Left renal cortex interstitium (tissue), 4 donors: ENCODE measurements at places on chromosomes 13 and 19. TPM values are rescaled to one million over a fixed set of nuclear protein-coding genes. Genes with fewer than 3 reads are reported as not detected.

DNA sequence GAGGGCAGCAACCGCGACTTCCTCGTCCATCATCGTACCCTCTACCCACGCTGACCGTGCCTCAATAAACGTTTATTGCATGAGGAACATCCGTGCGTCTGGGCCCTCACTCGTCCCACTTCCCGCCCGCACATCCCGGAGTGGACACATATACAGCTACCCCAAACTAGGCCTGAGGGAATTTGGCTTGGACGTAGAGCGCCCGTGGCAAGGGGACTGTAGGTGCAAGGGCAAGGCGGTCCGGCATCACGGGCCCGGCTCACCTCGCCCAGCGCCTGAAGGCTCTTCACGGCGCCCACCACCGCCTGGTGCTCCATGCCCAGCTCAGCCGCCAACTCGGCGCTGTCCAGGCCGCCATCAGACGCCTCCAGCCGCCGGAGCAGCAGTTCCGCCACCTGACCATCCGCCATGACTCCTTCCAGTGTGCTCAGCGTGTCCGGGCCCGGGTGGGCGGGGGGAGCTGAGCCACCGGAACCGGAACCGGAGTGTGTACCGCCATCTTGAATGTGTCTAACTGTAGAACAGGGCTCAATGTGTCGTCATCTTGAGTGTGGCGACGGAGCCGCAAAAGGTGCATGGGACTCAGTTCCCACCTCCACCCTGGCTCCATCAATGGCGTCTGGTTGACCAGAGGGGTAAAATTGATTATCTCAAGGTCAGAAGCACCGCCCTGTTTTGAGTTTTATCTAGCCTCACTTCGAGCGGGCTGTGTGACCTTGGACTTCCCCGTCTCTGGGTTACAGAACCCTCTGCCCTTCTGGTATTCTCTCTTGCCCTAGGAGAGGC is at the start of gene FARSA:
TSS of gene FARSA (minus strand) at position 425 of the 786 bp plus-strand sequence. CDS start at position 410, 15 bp downstream.
- DNase-seq = no peak

Gene CEACAM16
- polyA plus RNA-seq = not detected

DNA sequence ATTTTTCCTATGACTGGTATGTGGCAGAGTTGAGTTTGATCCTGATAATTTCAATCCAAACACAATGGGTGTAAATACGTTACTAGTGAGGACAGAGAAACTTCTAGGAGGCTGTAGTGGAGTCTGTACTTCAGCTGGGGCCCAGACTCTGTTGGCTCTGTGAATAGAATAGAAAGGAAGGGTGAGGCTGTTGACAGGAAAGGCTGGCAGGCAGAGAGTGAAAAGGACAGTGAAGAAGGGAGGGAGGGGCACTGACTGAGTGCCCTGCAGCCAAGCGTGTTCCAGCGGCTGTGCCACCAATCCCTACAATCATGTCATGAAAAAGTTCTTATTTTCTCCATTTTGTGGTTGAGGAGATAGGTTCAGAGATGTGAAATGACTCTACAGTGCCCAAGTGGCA is 80.5 kb downstream of the MBNL2 start:
- no peak for DNase-seq

- no peak for DNase-seq
Observed at GRCh38 chr13:28539625-28540286, 44.8 kb upstream of the FLT1 start.

- DNase-seq = no peak
Observed at GRCh38 chr19:40703029-40703755, 12.7 kb upstream of the NUMBL start.

Gene TEAD2
- polyA plus RNA-seq = 97.3 TPM

Gene CGB3
- polyA plus RNA-seq = 0.16 TPM

Gene MIER2
- polyA plus RNA-seq = 33.9 TPM

DNA sequence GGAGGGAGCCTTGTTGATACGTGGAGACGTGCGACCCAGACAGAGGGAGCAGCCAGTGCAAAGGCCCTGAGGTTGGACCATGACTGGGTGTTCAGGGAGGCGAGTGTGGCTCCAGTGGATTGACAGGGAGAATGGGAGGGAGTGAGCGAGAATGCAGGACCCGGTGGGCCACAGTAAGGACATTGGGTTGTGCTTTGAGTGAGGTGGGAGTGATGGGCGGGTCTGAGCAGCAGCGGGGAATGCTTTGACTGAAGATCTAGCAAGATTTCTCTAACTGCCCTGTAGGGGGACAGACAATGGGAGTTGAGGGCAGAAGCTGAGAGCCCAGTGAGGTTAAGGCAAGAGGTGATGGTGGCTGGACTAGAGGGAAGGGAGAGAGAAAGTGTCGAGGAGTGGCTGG is 7.7 kb upstream of the NANOS2 start:
- no peak for DNase-seq

DNA sequence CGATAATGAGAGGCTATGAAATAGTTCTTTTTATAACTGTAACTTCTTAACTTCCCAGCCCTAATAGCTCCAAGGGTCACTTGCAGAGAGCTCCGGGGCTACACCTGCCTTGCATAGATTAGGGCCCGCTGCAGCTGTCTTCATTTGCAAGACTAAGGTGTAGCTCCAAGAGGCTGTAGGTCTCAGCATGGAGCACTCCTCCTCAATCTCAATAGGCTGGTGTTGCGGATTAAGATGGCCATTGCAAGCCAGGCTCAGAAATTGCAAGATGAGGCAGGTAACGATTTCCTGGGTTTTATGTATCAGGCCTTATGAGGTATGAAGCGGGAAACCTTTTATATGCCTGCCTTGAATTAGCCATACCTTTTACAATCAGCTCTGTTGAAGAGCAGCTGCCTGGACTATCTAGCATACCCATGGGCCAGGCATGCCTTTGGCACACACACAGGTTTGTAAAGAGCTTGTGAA is 185.7 kb downstream of the TM9SF2 start:
- DNase-seq = no peak

Gene ACP7
- polyA plus RNA-seq = 0.13 TPM

Gene SPRYD7
- polyA plus RNA-seq = 13.2 TPM

GRCh38 chr13:93476175-93476574 is 249.6 kb downstream of the GPC6 start:
- no peak for DNase-seq

Gene PDE4C
- 1.1 TPM for polyA plus RNA-seq

DNA sequence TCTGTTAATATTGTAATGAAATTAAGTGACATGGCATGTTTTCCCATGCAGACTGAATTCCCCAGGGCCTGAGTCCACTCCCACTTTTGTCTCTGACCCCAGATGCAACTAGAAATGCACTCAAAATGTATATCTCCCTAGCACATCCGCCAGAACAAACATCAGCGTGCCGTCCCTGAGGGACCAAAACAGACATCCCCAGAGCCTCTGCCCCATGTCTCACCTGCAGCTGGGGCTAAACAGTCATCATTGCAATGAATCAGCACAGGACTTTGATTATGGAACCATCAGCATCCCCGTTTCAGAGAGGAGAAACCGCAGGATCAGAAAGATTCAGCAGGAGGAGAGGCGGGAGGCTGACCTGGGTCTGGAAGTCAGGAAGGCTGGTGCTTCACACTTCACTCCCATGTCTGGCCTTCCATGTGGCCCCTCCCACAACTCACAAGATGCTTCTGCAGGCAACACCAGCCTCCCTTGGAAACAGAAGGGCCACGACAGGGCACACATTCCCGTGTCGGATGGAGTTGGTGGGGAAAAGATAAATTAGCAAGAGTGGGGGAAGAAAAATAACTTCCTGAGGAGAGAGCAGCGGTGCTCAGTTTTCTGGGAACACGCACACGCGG is 130.6 kb upstream of the VSTM2B start:
- DNase-seq = no peak

Gene IRS2
- polyA plus RNA-seq = 9.5 TPM

Gene ZNF442
- 5.1 TPM for polyA plus RNA-seq

Gene SIAH3
- polyA plus RNA-seq = 0.86 TPM

GRCh38 chr13:71214357-71214756 is 652.6 kb downstream of the DACH1 start:
- no peak for DNase-seq

Gene SLITRK6
- 7.9 TPM for polyA plus RNA-seq

GRCh38 chr19:45076851-45077730 is 813 bp upstream of the ZNF296 start:
- no peak for DNase-seq

DNA sequence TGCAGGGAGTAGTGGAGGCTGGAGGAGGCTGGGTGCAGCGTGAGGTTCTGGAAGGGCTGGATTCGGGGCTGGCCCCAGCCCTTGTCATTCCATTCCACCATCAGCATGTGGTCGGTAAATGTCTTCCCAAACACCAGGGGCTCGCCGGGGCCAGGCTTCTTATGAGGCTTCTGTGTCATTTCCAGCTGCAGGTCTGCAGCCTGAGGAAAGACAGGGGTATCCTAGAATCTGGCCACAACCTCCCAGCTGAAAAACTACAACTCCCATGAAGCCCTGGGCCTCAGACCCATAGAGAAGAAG is 4.4 kb downstream of the BCAT2 start:
- DNase-seq = no peak

GRCh38 chr13:51625555-51626345 is 41.5 kb downstream of the WDFY2 start:
- no peak for DNase-seq

GRCh38 chr19:33039108-33039599 is 25.5 kb downstream of the RHPN2 start:
- DNase-seq = no peak

- no peak for DNase-seq
Observed at GRCh38 chr19:2885736-2886135, 15.0 kb upstream of the ZNF57 start.

Gene ZSCAN4
- polyA plus RNA-seq = 0.16 TPM

DNA sequence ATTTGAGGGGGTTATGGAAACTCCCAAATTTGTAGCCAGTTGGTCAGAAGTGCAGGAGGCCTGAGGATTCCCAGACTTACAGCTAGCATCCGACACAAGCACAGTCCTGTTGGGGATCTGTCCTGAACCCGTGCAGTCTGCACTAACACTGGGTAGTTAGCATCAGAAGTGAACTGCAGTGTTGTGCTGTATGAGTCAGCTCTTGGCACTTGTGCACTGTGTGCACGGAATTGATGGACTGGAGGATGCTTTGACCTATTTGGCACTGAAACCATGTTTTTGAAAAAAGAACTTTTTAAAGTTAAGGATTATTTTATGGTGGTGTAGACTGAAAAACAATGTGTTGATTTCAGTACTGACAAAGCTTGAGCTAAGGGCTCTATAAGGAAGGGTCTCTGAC is 279.0 kb downstream of the NHLRC3 start:
- DNase-seq = no peak

DNA sequence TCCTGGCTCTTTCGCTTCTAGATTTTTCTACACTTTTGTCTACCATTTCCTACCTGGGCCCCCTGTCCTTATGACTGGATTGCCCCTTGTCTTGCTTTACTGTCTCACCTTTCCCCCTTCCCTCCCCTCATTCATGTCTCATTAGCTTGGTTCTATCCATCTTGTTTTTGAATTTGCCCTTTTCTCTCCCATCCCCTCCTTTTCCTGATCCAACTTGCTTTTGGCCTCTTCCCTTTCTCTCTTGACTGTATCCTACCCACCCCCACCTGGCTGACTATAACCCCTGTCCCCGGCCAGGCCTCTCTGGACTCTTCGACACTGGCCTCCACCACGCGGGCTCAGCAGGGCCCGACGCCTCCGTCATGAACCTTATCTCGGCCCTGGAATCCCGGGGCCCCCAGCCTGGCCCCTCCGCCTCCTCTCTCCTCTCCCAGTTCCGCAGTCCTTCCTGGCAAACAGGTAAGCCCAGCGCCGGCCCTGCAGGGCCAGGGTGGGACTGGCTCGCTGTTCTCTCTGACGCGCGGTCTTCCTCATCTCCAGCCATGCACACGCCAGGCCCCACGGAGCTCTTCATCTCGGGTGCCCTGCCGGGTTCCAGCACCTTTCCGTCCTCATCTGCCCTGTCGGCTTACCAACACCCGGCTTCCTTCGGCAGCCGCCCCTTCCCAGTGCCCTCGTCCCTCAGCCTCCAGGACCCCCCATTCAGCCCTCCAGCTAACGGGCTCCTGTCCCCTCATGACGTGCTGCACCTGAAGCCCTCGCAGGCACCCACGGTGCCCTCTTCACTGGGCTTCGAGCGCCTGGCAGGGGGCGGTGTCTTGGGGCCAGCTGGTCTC is 3.4 kb downstream of the PRR12 start:
- no peak for DNase-seq

Gene ACP5
- polyA plus RNA-seq = 20.6 TPM

DNA sequence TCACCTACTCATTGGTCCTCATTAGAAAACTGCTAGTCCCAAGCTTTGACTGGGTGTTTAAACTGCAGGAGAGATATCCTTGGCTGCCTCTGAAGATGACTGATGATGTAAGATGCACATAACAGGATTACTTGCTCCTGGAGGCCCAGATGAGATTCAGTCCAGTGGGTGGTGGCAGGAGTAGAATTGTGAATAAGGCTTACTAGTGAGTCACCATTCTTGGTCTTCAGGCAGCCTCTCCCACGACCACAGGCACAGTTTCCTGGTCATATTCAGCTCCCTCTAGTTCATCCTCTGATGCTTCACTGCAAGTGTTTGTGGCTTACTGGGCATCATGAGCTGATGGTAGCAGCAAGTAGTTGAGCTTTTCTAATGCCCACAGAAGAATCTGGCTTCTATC is 12.1 kb downstream of the SERTM1 start:
- no peak for DNase-seq

GRCh38 chr13:31946091-31946770 is 85.3 kb upstream of the FRY start:
- no peak for DNase-seq

GRCh38 chr13:40404407-40404806 is 262.0 kb downstream of the FOXO1 start:
- DNase-seq = no peak

Gene ZNF154
- polyA plus RNA-seq = 23.6 TPM

DNA sequence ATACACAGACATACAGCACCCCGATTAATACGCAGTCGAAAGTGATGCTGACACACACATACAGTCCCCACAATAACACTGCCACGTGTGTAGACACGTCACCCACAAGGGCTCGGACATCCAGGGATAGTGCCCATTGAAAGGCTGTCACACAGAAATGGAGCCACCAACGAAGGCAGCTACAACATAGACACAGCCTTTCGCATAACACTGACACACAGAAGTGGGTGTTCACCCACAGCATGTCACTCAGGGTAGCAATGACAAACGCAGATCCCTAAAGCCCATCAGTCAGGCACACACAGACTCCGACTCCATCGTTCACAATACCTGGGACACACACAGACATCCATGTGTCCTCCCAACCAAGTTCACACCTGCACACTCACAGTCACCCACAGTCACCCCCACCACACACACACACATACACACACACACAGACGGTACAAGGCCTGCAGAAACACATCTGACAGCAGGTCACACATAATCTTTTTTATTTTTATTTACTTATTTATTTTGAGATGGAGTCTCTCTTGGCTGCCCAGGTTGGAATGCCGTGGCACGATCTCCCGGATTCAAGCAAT is 10.4 kb upstream of the NANOS3 start:
- no peak for DNase-seq

DNA sequence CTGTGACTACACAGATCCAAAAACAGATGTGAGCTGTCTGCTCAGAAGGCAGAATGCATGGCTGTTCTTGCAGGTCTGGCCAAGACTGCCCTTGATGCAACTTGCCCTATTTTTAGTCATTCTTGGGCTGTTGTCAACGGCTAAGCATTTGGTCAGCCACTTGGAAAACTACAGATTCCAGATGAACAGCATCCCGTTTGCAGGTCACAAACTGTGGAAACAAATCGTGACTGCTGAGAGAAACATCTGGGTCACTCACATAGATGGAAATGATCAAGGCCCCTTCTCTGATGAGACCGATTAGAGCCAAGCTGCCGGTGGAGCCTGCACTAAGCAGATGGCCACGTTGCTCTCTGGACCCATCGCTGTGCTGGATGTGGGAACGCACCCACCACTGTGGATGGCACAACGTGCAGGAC is 15.4 kb upstream of the METTL21C start:
- no peak for DNase-seq
